Endodermal cell (in vitro differentiated cells): ENCODE measurements at places on chromosomes 3 and 15.

- H3K4me3 ChIP-seq, result no peak overlapping the region
- no peak overlapping the region for H3K27ac ChIP-seq
- H3K36me3 ChIP-seq, result no peaks in the 10 kb centered on the region
- H3K27me3 ChIP-seq, result peaks cover under 1% of the 10 kb centered on the region
- H3K4me1 ChIP-seq, result no peaks in the 10 kb centered on the region
Measured at GRCh38 chr3:169475576-169475975, 187.9 kb downstream of the MECOM start.

DNA sequence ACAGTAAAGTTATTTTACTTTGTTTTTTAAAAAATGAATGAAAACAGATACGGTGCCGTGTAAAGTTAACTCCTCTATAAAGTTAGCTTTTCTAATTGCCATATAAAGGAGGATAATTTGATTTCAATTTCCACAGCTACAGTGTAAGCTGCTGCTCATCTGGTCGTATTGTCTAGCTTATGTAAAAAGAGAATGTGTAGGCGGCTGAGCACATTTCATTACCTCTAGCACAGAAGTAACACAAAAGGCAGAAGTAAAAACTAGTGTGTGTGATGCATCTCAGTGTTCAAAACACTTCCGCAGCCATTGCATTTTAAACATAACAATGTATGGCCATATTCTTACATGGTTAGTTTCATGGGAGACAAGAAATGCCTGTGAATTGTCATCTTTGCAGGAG is 105.0 kb upstream of the P2RY1 start:
- no peaks in the 10 kb centered on the region for H3K27me3 ChIP-seq
- no peaks in the 10 kb centered on the region for H3K36me3 ChIP-seq
- no peak overlapping the region for H3K27ac ChIP-seq
- DNase-seq, result no peak

DNA sequence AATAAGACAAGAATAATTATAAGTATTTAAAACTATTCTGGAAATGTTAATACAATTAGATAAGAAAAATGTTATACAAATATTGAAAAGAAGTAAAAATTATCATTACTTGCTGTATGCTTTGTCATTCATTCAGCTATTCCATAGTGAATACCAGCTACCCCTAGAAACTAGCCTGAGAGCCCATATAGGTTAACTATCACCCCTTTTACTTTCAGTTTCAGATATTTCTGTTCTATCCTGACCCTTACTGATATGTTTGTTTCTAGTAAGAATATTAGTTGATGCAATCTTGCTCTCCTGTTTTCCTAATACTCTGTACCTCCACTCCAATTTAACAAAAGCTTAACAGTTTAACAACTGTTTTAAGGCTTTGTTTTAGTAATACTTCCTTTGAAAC is 31.6 kb downstream of the FAM227B start:
- H3K4me1 ChIP-seq, result no peaks in the 10 kb centered on the region
- H3K27me3 ChIP-seq, result no peaks in the 10 kb centered on the region
- no peak for DNase-seq
- no peak overlapping the region for H3K4me3 ChIP-seq

DNA sequence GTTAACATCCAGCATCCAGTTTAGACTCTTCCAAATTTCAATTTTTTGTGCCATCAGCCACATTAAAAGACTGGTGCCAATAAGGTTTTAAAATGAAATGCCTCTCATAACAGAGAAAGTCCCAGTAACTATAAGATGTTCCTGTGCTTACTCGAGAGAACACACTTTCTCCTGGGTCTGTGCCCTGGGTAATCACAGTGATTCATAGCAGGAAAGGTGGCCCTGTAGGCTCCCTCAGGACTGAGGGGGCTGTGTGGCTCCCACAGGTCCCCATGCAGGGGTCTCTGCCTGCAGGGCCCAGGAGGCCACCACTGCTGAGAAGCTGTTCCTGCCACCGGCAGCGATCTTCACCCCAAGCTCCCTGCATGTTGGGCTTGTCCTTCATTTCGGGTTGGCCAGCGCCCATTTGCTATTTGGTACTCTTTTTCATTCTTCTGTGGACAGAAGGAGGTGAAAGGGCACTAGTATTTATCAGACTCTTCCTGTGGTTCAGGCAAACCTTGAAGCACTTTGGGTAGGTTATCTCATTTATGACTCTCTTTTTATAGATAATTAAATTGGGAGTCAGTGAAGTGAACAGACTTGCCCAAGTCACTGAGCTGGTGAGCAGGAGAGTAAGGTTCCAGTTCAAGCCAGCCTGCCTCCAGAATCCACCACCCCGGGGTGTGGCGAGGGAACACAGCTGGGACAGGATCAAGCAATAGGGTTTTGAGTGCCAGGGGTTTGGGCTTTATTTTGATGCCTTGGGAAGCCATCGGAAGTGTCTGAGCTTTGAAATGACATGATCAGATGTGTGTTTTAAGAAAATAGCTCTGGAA is 44.2 kb upstream of the PLXNA1 start:
- no peak overlapping the region for H3K4me3 ChIP-seq
- H3K27ac ChIP-seq, result no peak overlapping the region
- no peaks in the 10 kb centered on the region for H3K27me3 ChIP-seq
- peaks cover 16% of the 10 kb centered on the region for H3K4me1 ChIP-seq

DNA sequence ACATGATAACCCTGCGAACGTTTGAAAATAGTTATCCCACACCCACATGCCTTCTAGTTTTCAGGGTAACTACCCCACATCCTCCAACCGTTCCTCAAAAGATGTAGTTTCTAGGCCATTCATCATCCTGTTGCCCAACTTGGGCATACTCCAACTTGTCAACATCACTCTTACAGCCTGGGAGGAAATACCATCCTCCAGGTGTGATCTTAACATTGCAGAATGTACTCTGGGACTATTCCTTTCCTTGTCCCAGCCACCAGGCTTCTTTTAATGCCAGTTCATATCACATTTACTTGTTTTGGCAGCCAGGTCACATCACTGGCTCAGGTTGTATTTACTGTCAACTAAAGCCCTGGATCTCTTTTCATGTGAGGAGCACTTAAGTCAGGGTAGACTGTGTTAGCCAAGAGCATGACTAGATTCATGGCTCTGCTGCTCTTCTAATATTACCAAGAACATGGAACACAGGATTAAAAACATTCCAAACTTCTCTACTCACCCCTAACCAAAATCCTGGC is 4.0 kb upstream of the DENND6A start:
- H3K27ac ChIP-seq, result no peak overlapping the region
- H3K4me1 ChIP-seq, result no peaks in the 10 kb centered on the region
- H3K27me3 ChIP-seq, result no peaks in the 10 kb centered on the region
- H3K4me3 ChIP-seq, result no peak overlapping the region
- H3K36me3 ChIP-seq, result no peaks in the 10 kb centered on the region
- DNase-seq, result no peak

DNA sequence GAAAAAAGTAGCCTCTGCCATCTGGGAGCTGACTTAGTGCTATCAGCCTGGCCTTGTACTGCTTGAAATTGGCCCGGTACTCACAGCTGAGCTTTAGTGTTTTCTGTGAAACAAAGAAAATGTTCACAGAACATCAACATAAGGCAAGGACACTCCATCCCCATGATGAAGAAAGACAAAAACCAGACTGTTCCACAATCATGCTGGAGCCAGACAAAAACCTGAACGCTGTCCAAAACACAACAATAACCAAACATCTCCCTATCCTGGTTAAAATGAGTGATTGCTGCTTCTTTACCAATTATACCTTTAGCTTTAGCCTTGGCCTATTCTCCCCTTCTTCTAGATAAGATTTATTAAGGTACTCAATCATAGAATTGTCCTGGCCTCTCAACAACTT is 153.9 kb downstream of the CPNE4 start:
- H3K36me3 ChIP-seq, result no peaks in the 10 kb centered on the region
- H3K4me1 ChIP-seq, result no peaks in the 10 kb centered on the region
- H3K27ac ChIP-seq, result no peak overlapping the region
- DNase-seq, result no peak
- H3K4me3 ChIP-seq, result no peak overlapping the region

DNA sequence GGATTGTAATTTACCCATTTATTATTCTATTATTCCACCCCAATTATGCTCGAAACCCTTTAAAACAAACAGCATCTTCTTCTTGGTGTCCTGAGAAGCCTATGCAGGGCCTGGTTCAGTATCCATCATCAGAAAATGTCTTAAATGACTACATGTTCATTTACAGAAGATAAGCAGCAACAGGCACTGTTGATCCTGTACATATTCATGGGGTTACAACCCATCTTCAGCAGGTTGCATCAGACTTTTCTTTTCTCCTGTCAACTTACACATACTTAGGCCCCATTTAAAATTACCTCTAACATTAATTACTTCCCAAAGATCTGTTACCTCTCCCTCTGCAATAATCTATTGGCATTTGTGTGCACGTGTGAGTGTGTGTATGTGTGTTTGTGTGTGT is 18.9 kb downstream of the TUSC7 start:
- H3K36me3 ChIP-seq, result no peaks in the 10 kb centered on the region
- no peaks in the 10 kb centered on the region for H3K27me3 ChIP-seq
- no peak overlapping the region for H3K4me3 ChIP-seq
- DNase-seq, result no peak
- H3K4me1 ChIP-seq, result no peaks in the 10 kb centered on the region
- no peak overlapping the region for H3K27ac ChIP-seq

DNA sequence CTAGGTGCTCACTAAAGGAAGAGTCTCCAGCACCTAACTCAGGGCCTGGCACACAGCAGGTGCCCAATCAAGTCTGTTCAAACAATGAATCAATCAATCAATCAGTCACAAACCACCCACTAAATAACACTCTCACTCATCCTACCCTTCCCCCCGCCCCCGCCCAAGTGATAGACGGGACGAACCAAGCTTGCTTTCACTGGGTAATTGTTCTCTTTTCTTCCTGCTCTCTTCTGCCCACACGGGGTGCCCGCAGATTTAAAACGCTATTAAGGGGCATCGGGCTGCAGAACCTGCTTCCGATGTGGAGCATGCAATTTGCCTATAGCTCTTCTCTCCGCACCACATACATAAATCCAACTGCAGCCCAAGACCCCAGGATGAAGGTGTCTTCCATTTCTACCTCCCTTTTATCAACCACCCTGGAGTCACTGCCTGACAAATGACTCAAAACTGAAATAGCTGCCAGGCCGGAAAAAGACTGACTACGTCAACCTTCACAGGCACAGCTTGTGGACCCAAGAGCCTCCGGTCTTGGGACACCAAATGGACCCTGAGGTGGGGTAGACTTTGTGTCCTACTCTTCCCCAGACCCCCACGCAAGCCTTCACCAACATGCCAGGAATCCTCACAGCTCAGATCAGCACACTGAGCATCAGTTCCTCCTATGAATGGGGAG is 1.7 kb downstream of the KLHL25 start:
- peaks cover 9% of the 10 kb centered on the region for H3K4me1 ChIP-seq
- DNase-seq, result no peak
- H3K36me3 ChIP-seq, result no peaks in the 10 kb centered on the region

DNA sequence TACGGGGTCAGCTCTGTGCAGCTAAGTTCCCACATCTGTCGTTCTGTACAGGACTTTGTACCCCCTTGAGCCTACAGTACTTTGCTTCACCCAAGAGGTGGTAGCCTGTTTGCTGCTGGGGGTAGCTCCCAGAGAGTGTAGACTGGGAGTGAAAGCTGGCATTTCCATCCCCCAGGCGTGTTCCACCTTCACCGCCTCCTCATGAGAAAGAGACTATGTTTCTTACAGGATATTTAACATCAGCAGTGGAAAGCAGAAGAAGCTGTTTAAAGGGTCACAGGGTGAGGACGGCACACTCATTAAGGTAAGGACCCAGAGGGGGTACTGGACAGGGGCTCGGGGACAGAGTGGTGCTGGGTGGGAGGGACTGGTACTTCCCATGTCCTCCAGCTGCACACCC is 10.1 kb upstream of the JMJD7 start:
- no peak overlapping the region for H3K4me3 ChIP-seq
- H3K27me3 ChIP-seq, result no peaks in the 10 kb centered on the region
- peaks cover 10% of the 10 kb centered on the region for H3K36me3 ChIP-seq
- no peak overlapping the region for H3K27ac ChIP-seq

DNA sequence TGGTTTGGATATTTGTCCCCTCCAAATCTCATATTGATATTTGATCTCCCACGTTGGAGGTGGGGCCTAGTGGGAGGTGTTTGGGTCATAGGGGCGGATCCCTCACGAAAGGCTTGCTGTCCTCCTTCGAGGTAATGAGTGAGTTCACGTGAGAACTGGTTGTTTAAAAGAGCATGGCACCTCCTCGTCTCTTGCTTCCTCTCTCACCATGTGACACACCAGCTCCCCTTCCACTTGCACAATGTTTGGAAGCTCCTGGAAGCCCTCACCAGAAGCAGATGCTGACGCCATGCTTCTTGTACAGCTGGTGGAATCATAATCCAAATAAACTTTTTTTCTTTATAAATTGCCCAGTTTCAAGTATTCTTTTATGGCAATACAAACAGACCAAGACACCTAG is 38.6 kb downstream of the RFTN1 start:
- no peak overlapping the region for H3K27ac ChIP-seq
- H3K4me3 ChIP-seq, result no peak overlapping the region
- no peak for DNase-seq
- H3K4me1 ChIP-seq, result peaks cover 11% of the 10 kb centered on the region
- no peaks in the 10 kb centered on the region for H3K27me3 ChIP-seq
